ENCODE measurements at places on chromosomes 2 and 18.

GRCh38 chr2:62141142-62141740, 54.7 kb upstream of the B3GNT2 start:
- DNase-seq = no peak

GRCh38 chr2:16860627-16861026, 195.0 kb upstream of the CYRIA start:
- DNase-seq = no peak

- no peak for DNase-seq
Observed at GRCh38 chr2:224938651-224939182, 103.6 kb downstream of the DOCK10 start.

- DNase-seq = no peak
Observed at GRCh38 chr2:56297671-56298070, 113.9 kb downstream of the CCDC85A start.

GRCh38 chr2:46720592-46721185, 194.9 kb downstream of the MCFD2 start:
- DNase-seq = no peak
